ENCODE measurements at places on chromosomes 5 and 9. TPM values are rescaled to one million over a fixed set of nuclear protein-coding genes. Genes with fewer than 3 reads are reported as not detected.

Gene EFNA5
- 12.3 TPM for total RNA-seq

Gene FBP1
- total RNA-seq = 7.4 TPM

Gene LSM11
- 4.6 TPM for total RNA-seq

Gene EPB41L4A
- total RNA-seq = 22.0 TPM

Gene PCDHAC1
- 2.3 TPM for total RNA-seq

Gene TXN
- 145 TPM for total RNA-seq

Gene ADAM19
- total RNA-seq = 3.6 TPM

Gene FRMD3
- total RNA-seq = 14.1 TPM

Gene PCDHGA2
- 6.2 TPM for total RNA-seq

Gene TRIM7
- 0.29 TPM for total RNA-seq

Gene F12
- total RNA-seq = 2.6 TPM

Gene MUSK
- total RNA-seq = not detected

Gene GRIN1
- 1.9 TPM for total RNA-seq

Gene TLR4
- total RNA-seq = 71.2 TPM

Gene N4BP3
- 9.8 TPM for total RNA-seq

Gene CDKN2B
- total RNA-seq = 18.4 TPM

Gene PGM5
- total RNA-seq = 30.8 TPM

Gene BRD8
- total RNA-seq = 90.4 TPM

Gene ZNF454
- 4.2 TPM for total RNA-seq

Gene FST
- 6.2 TPM for total RNA-seq

Gene PCDHB1
- not detected for total RNA-seq

Gene CCDC171
- total RNA-seq = 5.6 TPM

Gene SMIM33
- total RNA-seq = not detected

Gene RORB
- total RNA-seq = 1.0 TPM

Gene ALDOB
- total RNA-seq = 0.66 TPM

Gene PCA3
- total RNA-seq = 0.44 TPM

Gene SEMA5A
- total RNA-seq = 25.9 TPM

Gene OTP
- 0.15 TPM for total RNA-seq

Gene C8G
- not detected for total RNA-seq

Gene SH3RF2
- total RNA-seq = 9.4 TPM

Gene PIP5K1B
- total RNA-seq = 11.1 TPM
